ENCODE measurements at places on chromosomes 7 and 10. TPM values are rescaled to one million over a fixed set of nuclear protein-coding genes. Genes with fewer than 3 reads are reported as not detected.

DNA sequence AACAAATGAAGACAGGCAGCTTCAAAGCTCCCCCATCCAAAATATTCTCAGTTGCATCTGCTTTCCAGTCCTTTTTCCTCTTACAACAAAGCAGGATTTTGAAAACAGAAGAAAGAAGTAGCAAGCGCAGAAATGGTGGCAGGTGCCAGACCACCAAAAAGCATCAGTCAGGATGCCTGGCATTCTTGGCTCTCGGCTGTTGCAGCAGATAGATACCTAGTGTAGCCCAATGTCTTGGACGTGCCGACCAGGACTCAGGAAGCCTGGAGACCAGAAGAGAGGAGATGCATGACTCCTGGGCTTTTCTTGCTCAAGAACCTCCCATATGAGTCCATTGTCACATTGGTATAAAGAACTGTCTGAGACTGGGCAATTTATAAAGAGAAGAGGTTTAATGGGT lies 115.2 kb downstream of the RAB18 start:
- DNase-seq = no peak

- DNase-seq = no peak
Observed at GRCh38 chr7:143387156-143387975, 6.2 kb downstream of the ZYX start.

DNA sequence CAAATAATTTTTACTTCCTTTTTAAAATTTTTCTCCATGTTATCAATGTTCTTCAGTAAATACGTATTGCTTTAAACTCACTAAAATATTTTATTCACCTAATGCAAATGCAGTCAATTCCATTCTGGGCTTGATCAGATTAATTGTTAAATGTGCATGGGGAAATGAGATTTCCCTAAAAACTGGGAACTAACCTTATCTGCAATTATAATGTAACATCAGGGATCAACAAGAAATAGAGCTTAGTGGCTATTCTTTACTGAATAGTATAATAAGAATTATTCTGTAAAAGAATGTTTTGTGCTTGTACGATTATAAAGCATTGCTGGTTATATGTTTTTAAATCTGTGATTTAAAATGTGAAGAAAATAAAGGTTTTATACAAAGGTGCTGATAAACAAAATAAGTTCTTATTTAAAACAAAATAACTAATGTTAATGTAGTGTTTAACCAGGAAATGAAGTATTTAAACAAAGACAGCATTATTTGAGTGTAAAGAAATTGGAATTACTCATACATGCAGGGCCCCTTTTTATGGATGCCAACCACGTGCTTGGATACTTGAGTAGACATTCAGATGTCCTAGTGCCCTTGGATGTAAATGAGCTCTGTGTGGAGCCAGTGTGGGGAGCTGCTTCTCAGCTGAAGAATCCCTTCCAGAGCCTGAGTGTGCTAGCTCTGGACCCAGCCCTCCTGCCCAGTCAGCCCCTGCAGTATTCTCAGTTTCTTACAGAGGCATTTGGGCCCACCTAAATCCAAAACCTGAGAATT lies 84.2 kb downstream of the REEP3 start:
- peak; percentile 45 for DNase-seq

- DNase-seq = no peak
Observed at GRCh38 chr7:157037635-157038034, 27.2 kb upstream of the MNX1 start.

DNA sequence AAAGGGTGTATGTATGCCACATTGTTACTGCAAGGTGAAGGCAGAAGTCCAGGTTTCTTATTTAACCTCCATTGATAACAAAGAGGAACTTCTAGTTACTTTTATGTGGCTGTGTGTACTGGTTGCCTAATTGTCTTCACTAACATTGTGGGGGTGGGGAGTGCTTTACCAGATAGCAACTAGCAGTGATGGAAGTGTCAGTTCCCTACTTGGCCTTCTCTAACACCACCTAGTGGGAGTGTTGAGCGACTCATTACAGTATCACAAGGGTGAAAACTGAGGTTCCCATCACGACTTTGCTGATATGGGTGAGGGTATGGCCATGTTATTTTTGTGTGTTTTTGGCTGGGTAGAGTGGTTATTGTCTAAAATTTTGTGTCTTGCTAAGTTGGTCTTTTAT lies 274.4 kb downstream of the THSD7A start:
- DNase-seq = peak; percentile 35

DNA sequence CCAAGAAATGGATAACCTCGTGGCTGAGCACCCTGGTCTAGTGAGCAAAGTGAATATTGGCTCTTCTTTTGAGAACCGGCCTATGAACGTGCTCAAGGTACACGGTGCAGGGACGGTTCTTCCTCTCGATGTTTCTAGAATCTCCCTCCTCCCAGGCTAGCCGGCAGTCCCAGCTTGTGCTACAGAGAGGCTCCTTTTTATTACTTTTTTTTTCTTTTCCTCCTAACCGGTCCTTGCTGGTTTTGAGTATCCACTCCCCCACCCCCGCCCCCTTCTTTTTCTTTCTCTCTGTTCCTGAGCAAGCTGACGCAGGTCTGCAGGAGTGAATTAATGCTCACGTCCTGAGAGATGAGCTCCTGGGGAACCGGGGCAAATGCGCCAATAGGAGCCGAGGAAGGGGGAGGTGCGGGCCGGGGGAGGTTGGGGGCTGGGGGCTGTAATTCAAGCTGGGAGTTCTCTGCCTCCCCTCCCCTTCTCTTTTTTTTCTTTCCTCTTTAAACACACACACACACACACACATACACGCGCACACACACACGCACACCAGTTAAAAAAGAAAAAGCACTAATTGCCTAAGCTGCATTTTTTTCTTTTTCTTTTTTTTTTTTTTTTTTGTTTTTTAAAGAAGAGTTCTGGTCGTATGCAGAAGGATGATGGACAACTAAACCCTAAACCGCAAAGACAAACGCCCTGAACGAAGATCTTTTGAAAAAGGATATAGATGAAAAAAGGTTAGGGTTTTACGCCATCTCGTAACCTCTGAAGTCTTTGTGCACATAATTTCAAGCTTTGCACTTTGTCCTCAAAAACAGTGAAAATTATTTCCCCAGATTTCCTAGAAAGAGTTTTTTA lies 6.6 kb downstream of the CPA2 start:
- DNase-seq = peak; percentile 54

- peak; percentile 60 for DNase-seq
Observed at GRCh38 chr7:6437251-6437650, 10.5 kb downstream of the DAGLB start.

Gene MCM10
- total RNA-seq = 0.83 TPM
